Fibroblast of lung (primary cell): ENCODE measurements at places on chromosomes 6 and 20.

DNA sequence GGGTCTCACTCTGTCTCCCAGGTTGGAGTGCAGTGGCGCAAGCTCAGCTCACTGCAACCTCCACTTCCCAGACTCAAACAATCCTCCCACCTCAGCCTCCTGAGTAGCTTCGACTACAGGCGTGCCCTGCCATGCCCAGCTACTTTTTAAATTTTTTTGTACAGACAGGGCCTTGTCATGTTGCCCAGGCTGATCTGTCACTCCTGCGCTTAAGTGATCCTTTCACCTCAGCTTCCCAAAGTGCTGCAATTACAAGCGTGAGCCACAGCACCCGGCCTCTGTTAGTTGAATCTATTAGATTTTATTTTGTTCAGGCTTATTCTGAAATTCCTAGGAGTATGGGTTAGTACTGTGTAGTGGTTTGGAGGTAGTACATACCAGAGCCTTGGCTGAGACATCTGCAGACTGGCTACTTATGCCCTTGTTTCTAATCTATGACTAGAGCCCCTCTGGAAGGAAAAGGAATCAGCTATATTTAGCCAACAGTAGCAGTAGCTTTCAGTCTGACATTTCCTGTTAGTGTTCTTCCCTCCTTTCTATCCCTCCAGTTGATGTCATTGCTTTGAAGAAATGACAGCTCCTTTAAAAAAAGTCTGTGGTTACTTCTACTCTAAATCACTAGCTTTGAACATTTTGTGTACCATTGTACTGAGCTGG is 74.4 kb downstream of the ITCH start:
- DNase-seq: peak; percentile 4

DNA sequence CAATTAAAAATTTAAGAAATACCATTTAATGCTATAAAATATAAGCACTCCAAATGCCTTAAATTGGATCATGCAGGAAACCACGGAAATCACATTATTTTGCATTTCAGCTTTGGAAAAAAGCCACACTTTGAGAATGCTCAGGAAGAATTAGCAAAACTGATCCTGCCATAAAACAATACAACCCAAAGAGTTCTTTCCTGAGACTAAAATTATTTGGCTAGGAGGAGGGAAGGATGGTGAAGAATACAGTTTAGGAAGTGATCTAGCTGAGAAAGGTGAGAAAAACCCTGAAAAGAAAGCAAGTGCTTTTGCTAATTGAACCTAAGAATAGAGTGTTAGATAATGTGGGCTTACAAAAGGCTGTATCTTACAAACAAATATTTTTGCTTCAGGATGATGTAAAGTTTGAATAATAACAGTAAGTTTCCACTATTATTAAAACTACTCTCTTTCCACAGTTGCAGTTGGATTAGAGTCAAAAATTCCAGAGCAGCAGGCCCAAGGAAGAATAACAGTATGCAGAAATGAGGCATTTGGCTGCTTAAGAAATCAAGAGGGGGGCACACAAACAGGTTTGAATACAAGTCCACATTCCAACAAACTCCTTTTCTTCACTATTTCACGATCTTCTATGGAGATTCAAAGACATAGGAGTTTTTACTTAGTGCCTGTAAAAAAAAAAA is 565.4 kb downstream of the RFPL4B start:
- DNase-seq: peak; percentile 85

DNA sequence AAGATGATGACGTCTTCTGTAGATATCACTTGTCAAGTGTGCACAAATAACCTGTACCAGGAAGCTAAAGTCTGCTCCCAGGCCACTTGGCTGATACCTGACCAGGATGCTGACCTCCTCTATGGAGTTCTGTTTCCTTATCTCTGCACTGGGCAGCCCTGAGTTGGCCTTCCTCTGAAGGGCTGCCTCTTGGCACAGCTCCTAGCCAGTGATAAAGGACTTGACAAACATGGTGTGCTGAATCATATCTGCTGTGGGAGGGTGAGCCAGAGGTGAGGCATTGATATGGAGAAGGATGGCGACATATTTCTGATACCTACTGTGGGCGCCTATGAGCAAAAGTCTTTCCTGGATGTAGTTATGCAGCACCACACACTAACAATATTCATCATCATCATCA is 32.8 kb upstream of the FOXA2 start:
- no peak for DNase-seq

GRCh38 chr6:109051301-109052017 is 43.2 kb downstream of the SESN1 start:
- no peak for DNase-seq

GRCh38 chr6:130574146-130574545 is 208.3 kb downstream of the TMEM200A start:
- no peak for DNase-seq

GRCh38 chr6:3697609-3698008 is 53.9 kb downstream of the PXDC1 start:
- DNase-seq: peak; percentile 94

DNA sequence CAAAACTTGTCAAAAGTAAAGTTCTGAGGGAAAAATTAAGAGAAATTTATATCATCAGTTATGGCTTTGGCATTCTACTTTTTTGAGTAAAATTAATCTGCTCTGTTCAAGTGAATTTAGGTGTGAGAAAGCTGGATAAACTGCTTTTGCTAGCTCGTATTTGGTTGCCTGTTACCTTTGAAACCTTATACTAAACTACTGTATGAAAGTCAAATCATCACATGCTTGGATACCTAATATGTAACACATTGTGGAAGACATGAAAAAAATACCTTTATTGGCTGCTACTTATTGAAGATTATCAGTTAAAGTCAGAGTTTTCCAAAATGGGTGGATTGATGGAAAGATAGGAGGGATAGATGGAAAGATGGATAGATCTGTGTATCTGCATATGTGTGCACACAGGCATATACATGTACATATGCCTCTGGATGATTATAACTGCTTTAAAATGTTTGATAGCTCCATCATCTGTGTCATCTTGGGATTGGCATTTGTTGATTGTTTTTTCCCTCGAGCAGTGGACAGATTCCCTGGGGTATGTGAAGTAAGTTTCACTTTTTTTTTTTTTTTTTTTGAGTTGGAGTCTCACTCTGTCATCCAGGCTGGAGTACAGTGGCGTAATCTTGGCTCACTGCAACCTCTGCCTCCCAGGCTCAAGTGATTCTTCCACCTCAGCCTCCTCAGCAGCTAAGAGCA is 24.3 kb downstream of the SCAF8 start:
- DNase-seq: no peak

DNA sequence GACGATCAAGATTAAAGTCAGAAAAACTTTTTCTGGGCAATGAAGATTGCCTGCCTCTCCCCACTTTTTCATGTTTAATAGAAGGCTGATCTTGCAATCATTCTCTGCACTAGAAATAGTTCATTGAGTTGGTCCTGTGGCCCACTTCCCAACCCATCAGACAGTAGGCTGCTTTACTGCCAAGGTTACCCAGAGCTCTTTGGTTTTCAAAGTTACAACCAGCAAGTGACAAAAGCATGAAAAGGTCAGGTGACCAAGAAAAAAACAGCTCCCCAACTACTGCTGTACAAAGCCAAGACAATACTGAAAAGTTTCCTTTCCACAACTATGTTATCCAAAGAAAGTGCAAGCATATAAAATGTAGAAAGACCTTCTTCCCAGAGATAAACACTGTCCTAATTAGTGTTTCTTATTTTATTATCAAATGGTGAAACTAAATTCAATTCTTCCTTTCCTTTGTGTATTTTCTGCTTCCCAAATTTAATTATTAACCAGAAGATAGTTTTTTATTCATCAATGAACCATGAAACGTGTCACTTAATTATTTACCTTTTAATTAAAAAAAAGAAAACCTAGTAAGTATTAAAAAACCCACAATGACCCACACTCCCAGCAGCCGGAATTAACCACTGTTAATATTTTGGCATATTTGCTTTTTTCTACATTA is 16.6 kb downstream of the DNAAF9 start:
- DNase-seq: no peak

GRCh38 chr20:59458645-59459044 is 145.7 kb upstream of the PHACTR3 start:
- no peak for DNase-seq

GRCh38 chr6:98845211-98846020 is 11.0 kb downstream of the POU3F2 start:
- DNase-seq: peak; percentile 83

DNA sequence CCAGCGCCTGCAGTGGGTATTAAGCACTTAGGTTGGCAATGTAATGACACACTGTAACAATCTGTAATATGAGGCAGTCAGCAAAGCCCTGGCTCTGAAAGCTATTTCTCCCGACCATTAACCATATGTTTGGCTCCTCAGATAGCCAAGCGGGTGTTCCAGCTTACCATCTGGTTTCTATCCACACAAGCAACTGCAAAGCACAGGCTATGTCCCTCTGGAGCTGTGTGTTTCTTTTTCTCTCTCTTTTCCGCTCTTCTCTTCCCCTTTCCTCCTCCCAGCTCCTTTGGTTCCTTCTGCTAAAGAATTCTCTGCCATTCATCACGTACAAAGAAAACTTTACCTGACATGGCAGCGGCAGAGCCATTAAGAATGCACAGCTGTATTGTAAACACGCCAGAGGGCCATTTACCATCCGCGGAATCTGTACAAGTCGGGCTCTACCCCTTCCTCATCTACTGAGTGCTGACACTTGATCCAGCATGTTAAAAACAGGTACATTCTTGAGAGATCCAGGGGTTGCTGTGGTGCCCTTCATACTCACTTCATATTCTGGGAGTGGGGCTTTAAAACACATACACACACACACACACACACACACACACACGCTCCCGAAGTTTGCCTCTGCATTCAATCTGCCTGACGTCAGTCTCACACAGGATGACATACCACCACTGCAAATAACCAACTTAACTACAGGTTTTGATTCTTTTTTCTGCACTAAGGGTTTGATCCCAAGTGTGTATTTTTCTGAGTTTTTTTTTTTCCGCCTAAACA is 77.2 kb downstream of the BACH2 start:
- DNase-seq: peak; percentile 96

- no peak for DNase-seq
These were observed 38.7 kb upstream of the TFAP2A start for GRCh38 chr6:10453596-10453995.

DNA sequence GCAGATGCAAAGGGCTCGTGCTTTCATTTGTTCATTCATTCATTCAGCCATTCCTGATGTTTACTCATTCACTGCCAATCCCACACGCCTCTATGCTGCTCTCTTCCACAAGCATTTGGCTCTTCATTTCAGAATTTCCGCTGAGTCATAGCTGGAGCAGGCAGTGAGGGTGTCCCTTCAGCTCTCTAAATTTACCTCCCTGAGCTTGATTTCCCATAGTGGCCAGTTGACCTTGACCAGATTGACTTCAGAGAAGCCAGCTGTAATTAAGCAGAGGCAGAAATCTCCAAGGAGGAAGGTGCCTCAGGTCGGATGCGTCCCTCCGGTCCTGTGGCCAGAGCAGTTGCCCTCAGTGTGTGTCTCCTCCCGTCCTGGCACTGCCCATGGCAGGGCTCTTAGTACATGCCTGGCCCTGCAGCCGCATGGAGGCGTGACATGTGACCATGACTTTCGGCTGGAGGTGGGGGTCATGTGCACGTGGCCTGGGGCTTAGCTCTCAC is 267.2 kb upstream of the ECI2 start:
- peak; percentile 89 for DNase-seq

DNA sequence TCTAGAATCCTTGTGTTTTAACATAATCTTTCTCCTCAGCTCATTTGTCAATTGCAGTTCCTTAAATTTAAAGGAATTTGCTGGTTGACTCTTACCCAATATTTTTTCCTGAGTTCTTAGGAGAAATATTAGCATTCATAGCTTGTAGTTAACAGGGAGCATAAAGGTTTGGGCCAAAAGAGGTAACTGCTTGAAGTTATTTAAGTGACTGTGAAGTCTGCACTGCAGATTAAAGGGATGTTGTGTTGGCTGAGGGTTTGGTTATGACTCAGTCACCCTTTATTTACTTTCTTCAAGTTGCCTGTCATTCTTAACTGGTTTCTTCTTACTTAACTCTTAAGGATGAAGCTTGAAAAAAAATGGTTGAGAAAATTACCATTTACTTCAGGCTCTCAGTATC is 220.3 kb upstream of the LAMP5 start:
- DNase-seq: peak; percentile 68

DNA sequence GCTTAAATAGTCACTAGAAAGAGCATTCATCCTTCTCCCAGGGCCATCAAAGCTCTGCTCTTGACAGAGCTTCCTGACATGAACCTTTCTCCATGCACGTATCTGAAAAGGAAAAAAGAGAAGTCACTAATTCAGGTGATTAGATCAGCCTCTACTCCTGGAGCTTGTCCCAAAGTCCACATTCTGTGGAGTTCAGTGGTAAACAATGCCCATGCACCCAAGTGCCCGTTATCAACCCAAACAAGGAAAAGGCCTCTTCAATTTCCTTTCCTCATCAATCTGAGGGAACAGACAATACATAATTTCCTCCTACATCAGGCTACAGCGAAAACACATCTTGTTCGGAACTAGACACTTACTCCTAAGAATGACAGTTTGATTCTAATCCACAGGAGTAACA is 129.2 kb upstream of the PCSK2 start:
- DNase-seq: no peak

GRCh38 chr6:20879526-20879925 is 345.3 kb downstream of the CDKAL1 start:
- no peak for DNase-seq

DNA sequence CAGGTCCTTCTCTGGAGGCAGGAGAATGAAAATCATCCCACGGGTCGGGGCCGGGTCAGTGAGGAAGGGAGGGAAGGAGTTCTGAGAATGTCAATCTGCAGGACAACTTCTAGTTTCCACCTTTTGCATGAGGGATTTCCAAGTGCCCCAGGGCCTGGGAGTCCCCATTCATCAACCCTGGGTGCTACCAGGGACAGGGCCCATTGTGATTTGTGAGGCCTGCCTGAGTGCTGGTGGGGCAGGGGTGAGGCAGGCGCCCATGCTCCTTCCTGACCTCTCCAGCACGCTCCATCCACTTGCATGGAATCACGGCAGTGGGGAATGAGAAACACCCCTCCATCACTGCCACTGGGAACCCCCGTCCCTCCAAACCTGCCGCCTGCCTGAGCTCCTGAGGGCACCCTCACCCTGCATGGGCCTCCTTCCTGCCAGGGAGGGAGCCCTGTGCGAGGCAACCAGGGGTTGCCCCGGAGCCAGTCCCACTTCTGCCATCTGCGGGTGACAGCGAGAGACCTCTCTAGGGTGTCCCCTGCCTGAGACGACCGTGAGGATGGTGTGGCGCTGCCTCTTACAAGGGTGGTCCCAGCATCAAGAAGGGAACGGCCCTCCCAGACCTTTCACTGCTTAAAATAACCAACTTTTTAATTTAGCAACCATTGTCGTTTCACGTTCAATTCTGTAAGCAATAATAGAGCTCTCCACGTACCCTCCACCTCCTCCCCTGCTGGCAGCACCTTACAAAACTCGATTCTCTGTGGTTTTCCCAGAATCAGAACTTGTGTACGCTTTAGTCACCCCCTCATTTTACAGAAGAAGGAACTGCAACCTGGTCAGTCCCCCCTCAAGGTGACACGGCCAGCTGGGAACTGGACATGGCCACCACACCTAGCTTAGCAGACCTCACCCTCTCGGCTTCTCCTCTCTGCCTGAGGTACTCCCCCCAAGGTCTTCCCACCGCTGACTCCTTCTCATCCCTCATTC is 28.6 kb downstream of the PMEPA1 start:
- DNase-seq: no peak

- DNase-seq: no peak
These were observed 15.2 kb upstream of the PHACTR3 start for GRCh38 chr20:59589086-59589684.
